Cortex of kidney (tissue), 1 donor: ENCODE measurements at places on chromosomes 12 and 14.

GRCh38 chr14:77301103-77301502, 19.6 kb downstream of the POMT2 start:
- no peak for DNase-seq

- DNase-seq, result no peak
Observed at GRCh38 chr12:77553976-77554619, 276.6 kb upstream of the NAV3 start.

DNA sequence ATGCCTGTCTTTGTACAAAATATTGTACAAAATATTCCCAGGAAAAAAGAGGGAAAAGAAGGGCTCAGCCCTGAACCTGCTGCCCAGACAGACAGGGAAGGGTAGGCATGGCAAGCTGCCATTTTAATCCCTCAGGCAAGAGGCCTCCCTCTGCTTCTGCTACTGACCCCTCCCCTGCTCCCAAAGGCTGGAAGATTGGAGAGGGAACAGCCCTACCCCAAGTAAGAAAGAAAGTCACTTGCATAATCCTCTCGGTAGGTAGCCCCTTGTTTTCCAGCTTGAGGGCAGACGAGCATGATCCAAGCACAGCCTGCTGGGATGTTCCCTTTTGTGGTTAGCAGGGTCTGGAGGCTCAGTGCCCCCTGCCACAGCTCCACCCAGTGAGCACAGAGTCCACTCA, 20.7 kb downstream of the ADCY6 start:
- DNase-seq, result no peak

- no peak for DNase-seq
Observed at GRCh38 chr14:39160494-39160893, 9.6 kb downstream of the TRAPPC6B start.

- DNase-seq, result no peak
Observed at GRCh38 chr14:59424341-59425071, 40.7 kb downstream of the GPR135 start.
